Activated CD8-positive, alpha-beta T cell treated with anti-CD3 and anti-CD28 coated beads, Interleukin-2, amount 10 ng/mL, durations not matched to agents 7 days and 5 days (primary cell): ENCODE measurements at places on chromosomes 12 and 14.
A peak's percentile ranks its signal among the peaks of the same experiment; 100 is the strongest.

GRCh38 chr12:46669720-46670119 is 156.1 kb downstream of the SLC38A4 start:
- no peak for DNase-seq

GRCh38 chr12:111068290-111068689 is 147.9 kb upstream of the MYL2 start:
- DNase-seq = peak; percentile 49

- DNase-seq = peak; percentile 15
Observed at GRCh38 chr12:1922985-1923384, 4.5 kb upstream of the CACNA2D4 start.

GRCh38 chr12:69239922-69240630 is 707 bp downstream of the CPSF6 start:
- peak; percentile 53 for DNase-seq

DNA sequence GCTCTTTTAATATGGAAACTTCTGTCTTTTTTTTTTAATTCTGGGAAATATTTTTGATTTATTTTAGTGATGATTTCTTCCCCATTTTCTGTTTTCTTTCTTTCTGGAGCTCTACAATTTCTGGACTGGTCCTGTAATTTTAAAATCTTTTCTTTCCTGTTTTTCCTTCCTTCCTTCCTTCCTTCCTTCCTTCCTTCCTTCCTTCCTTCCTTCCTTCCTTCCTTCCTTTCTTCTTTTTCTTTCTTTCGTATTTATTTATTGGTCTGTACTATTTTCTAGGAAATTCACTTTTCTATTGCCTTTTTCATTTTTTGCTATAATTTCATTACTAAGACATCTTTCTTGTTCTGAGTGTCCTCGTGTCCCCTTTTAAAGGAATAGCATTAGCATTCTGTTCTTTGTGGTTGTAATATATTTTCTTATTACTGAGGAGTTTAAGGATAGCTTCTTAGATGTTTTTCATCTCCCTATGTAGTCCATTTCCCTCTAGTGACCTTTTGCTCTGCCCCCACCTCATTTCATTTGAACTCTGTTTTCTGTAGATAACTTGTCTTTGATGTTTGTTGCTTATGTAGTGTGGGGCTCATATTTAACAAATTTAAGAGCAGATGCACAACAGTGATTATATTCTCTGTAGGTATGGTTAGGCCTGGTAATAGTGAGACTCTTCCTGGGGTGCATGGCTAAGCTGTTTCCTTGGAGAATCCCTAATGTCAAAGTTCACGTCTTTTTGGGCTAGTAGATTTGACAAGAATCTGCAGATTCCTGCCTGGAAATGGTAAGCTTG is 38.0 kb downstream of the TBC1D15 start:
- no peak for DNase-seq

DNA sequence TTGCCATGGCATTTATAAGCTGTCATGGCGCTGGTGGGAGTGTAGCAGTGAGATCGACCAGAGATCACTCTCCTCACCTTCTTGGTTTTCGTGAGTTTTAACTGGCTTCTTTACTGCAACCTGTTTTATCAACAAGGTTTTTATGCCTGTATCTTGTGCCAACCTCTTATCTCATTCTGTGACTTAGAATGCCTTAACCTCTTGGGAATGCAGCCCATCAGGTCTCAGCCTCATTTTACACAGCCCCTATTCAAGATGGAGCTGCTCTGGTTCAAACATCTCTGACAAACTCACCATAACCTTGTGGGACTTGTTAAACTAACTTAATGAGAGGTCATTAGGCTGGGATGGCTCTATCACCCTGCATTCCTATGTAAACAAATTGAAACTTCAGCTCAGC is 151.3 kb downstream of the CAND1 start:
- DNase-seq = no peak

GRCh38 chr14:41960281-41960680 is 353.6 kb downstream of the LRFN5 start:
- DNase-seq = no peak

GRCh38 chr12:57620245-57620935 is 9.2 kb downstream of the ARHGEF25 start:
- DNase-seq = no peak

GRCh38 chr14:75968456-75968855 is 13.3 kb downstream of the TGFB3 start:
- no peak for DNase-seq

DNA sequence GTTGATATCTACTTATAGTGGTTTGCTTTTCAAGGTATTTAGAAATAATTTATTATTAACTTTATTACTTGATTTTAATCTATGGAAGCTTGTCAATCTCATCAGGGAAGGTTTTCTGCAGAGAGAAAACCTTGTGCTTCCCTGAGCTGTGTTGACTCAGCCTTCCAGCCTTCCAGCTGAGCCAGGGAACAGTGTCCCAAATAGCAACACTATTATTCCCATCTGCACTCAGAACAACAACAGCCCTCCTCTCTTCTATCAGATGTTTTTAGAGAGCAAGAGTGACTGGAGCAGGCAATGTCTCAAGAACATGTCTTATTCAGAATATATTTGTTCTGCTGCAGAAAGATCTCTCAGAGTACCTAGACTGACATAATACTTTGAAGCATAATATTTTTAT is 389.9 kb upstream of the GARIN6 start:
- DNase-seq = no peak

DNA sequence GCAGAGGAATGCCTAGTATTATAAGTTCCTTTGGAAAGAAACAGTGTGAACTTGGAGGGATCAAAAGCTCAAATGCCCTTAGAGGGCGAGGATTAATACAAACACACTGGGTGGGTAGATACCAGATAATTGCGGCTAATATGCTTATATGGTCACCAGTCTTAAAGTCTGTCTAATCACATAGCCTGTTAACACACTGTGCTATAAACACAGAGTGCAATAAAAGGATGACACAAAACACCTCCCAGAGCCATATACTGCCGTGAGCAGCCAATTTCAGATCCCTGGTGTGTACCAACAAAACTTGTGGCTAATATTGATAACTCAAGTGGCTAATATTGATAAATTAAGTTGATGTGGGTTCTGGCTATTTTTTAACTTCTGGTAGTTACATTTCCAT is 1.7 kb upstream of the IL26 start:
- no peak for DNase-seq

- no peak for DNase-seq
Observed at GRCh38 chr12:6369916-6370575, 5.3 kb downstream of the SCNN1A start.
